ENCODE measurements at places on chromosomes 5 and 9.

GRCh38 chr9:29659014-29659413 lies 2085.7 kb upstream of the C9orf72 start:
- no peak overlapping the region for H3K4me3 ChIP-seq
- no peaks in the 10 kb centered on the region for H3K27me3 ChIP-seq
- DNase-seq: no peak
- no peak overlapping the region for H3K27ac ChIP-seq
- H3K36me3 ChIP-seq: no peaks in the 10 kb centered on the region
- H3K4me1 ChIP-seq: no peaks in the 10 kb centered on the region

- no peaks in the 10 kb centered on the region for H3K27me3 ChIP-seq
- no peaks in the 10 kb centered on the region for H3K36me3 ChIP-seq
- H3K27ac ChIP-seq: no peak overlapping the region
- H3K4me3 ChIP-seq: no peak overlapping the region
Observed at GRCh38 chr5:152107220-152107619, 182.6 kb upstream of the GLRA1 start.

GRCh38 chr5:177484902-177485549 lies 11.6 kb upstream of the DBN1 start:
- peaks cover 90% of the 10 kb centered on the region for H3K36me3 ChIP-seq
- H3K27me3 ChIP-seq: no peaks in the 10 kb centered on the region
- no peak overlapping the region for H3K27ac ChIP-seq

DNA sequence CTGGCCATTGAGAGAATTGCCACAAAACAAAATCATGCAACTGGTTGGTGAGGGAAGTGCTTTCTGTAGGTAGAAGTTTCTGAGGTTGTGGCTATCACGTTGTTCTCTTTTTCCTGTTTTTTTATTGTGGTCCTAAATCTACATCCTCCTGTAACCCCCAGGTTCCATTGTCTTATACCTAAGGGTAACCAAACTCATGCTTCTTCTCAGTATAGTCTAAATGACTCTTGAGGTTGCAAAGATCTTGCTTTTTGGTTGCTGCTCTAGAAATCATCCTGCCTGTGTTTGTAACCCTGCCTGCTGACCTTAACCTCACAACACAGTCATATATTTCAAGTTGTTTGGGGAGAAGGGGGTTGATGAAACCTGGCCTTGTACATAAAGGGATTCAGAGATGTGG lies 273.1 kb downstream of the CD180 start:
- no peaks in the 10 kb centered on the region for H3K27me3 ChIP-seq
- no peak overlapping the region for H3K27ac ChIP-seq
- no peak for DNase-seq
- H3K4me3 ChIP-seq: no peak overlapping the region
- H3K36me3 ChIP-seq: no peaks in the 10 kb centered on the region

GRCh38 chr9:124010303-124010664 lies 1.3 kb upstream of the LHX2 start:
- no peak for DNase-seq
- peaks cover 20% of the 10 kb centered on the region for H3K4me1 ChIP-seq
- no peak overlapping the region for H3K4me3 ChIP-seq
- H3K36me3 ChIP-seq: peaks cover 11% of the 10 kb centered on the region

GRCh38 chr5:120446901-120447300 lies 17.2 kb upstream of the PRR16 start:
- no peak for DNase-seq
- no peak overlapping the region for H3K27ac ChIP-seq
- no peaks in the 10 kb centered on the region for H3K36me3 ChIP-seq
- H3K27me3 ChIP-seq: no peaks in the 10 kb centered on the region
- no peaks in the 10 kb centered on the region for H3K4me1 ChIP-seq
- H3K4me3 ChIP-seq: no peak overlapping the region

DNA sequence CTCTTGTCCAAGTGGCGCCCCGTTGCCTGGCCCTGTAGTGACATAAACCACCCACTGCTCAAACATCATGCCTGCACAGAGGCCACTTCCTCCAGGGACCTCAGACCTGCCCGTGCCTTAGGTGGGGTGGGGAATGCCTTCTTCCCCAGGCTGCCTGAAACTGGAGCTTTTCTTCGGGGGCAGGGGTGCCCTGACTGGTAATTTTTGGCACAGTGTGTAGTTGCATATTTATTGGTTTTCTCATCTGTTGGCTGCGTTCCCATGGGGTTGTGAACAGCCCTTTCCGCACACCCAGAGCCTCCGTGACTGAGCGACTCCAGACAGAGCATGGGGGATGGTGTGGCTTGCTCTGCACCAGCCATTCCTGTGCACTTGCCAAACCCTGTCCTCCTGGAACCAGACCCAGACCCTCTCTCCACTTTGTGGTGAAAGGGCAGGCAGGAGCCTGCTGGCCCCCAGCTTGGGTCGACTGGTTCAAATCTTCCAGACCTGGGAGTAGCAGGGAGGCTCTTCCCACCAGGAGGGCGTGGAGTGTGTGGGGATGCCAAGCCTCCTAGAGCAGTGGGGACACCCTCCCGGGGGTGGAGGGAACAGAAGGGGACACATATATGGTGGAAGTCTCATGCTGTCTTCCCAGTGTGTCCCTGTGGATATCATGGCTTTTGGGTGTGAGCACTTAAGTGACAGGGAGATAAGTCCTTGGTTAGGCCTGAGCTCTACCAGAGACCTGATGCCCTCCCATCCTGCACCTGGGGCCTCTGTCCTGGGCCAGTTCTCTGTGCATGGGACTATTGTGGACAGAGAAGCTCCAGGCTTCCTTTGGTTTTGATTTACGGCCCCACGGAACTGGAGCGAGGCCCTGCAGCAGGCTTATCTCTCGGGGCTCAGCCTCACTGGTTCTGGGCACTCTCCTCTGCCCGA lies 39.6 kb downstream of the WNK2 start:
- no peaks in the 10 kb centered on the region for H3K27me3 ChIP-seq
- no peak overlapping the region for H3K4me3 ChIP-seq
- H3K27ac ChIP-seq: no peak overlapping the region
- DNase-seq: no peak

GRCh38 chr9:28688172-28688571 lies 1114.9 kb upstream of the C9orf72 start:
- H3K36me3 ChIP-seq: no peaks in the 10 kb centered on the region
- no peak for DNase-seq
- H3K4me1 ChIP-seq: peaks cover 4% of the 10 kb centered on the region
- H3K4me3 ChIP-seq: no peak overlapping the region
- no peak overlapping the region for H3K27ac ChIP-seq

DNA sequence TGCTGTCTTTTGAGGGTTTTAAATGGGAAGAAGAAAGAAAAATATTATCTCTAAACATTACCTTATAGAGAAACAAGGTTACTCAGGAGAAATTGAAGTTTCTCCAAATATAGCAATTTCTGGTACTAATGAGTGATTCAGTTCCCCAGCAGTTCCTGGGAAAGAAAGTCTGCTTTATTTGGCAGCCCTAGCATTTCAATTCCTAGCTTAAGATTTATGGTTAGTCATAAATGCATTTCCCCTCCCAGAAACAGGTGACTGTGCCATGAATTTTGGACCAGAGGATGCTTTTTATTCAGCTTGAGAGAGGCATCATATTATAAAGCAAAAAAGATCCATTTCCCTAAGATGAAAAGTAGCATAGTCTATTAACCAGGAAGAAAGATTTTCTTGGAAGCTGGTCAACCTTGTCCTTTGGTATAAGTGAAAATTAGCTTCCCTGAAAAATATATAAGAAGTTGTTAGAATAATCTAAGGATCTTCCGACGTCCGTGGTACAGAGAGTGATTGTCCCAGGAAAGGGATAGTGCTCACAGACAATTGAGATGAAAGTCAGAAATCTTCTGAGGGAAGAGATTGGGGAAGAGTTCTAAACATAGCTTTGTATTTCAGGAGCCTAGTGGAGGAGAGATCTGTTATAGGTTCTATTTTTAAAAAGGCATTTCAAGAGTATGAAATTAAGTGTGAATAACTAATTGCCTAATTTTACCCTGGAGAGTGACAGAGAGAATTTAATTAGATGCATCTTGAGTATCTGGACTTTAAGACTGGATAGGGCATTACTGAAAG lies 164.9 kb downstream of the ESM1 start:
- H3K27ac ChIP-seq: no peak overlapping the region
- H3K4me3 ChIP-seq: no peak overlapping the region
- H3K27me3 ChIP-seq: no peaks in the 10 kb centered on the region
- H3K36me3 ChIP-seq: no peaks in the 10 kb centered on the region
- H3K4me1 ChIP-seq: no peaks in the 10 kb centered on the region

DNA sequence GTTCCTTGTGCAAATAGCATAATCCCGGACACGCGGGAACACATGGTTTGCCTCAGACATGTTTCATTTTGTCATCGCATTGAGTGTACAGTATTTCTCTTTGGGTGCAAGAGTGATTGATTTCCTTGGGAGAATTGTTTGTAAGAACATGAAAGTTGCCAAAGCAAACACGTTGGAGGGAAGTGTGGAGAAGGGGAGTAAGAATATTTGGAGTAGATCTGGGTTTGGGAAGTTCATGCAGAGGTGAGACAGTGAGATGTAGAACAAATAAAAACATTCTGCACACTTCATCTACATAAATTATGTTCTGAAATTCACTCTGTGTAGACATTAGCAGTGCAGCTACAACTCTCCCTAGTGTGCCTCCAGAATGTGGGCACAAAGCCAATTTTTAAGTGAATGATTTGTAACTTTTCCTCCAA lies 24.0 kb downstream of the FOXD1 start:
- no peak overlapping the region for H3K4me3 ChIP-seq
- H3K27me3 ChIP-seq: peaks cover 68% of the 10 kb centered on the region
- no peaks in the 10 kb centered on the region for H3K36me3 ChIP-seq
- no peak overlapping the region for H3K27ac ChIP-seq
- no peak for DNase-seq

DNA sequence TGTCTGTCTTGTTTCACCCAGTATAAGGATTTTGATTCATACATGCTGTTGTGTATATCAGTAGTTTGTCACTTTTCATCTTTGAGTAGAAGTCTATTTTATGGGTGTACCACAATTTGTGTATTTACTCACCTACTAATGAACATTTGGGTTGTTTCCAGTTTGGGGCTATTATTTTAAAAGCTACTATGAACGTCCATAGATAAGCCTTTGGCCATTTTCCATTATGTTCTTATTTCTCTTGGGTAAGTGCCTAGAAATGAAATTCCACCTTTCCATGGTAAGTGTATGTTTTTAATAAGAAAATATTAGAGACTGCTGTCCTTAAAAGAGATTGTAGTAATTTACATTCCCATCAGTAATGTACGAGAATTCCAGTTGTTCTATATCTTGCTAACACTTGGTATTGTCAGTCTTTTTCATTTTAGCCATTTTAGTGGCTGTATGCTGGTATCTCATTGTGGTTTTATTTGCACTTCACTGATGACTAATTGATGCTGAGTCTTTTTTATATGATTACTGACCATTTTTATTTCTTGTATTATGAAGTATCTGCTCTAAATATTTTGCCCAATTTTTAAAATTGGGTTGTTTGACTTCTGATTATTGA lies 17.9 kb upstream of the PDE8B start:
- no peak overlapping the region for H3K4me3 ChIP-seq
- no peak for DNase-seq
- no peak overlapping the region for H3K27ac ChIP-seq
- no peaks in the 10 kb centered on the region for H3K27me3 ChIP-seq
- no peaks in the 10 kb centered on the region for H3K36me3 ChIP-seq

GRCh38 chr9:110278080-110278707 lies 21.9 kb upstream of the TXN start:
- no peak overlapping the region for H3K27ac ChIP-seq
- no peaks in the 10 kb centered on the region for H3K36me3 ChIP-seq
- no peaks in the 10 kb centered on the region for H3K27me3 ChIP-seq
- DNase-seq: no peak

- H3K36me3 ChIP-seq: no peaks in the 10 kb centered on the region
- no peak for DNase-seq
- no peak overlapping the region for H3K4me3 ChIP-seq
- no peaks in the 10 kb centered on the region for H3K4me1 ChIP-seq
Observed at GRCh38 chr5:93704996-93705395, 36.4 kb downstream of the POU5F2 start.

GRCh38 chr5:33958176-33958575 lies 22.0 kb downstream of the RXFP3 start:
- H3K36me3 ChIP-seq: no peaks in the 10 kb centered on the region
- H3K27me3 ChIP-seq: no peaks in the 10 kb centered on the region
- DNase-seq: no peak
- H3K4me3 ChIP-seq: no peak overlapping the region
- H3K4me1 ChIP-seq: no peaks in the 10 kb centered on the region

DNA sequence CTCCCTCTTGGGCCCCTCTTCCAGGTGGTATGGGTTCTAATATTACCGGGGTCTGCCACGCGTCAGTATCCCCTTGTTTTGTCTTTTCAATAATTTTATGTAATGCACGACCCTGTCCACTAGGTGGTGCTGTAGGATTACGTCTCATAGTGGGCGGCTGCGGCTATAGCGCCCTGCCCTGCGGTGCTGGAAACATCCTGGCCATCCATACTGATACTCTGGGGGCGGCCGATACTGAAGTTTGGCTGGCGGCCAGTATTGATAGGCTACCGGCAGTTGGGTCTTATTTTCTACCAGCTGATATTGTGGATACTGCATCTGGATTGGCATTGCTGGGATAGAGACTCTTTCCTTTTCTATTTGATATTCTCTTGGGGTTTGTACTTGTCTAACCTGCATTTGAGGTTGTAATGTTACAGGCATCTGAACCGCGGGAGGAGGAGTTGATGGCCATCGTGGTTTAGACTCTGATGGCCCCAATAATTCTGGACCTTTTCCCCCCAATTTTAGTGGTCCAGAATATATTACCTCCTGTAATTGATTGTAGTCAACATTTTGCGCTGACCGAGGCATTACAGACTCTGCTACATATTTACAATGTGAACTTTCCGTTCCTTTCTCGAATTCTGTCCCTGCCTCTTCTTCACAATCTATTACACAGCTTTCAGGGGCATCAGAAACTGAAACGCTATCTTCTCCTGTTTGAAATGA lies 3.3 kb upstream of the TMEM141 start:
- peaks cover 4% of the 10 kb centered on the region for H3K36me3 ChIP-seq
- H3K27me3 ChIP-seq: peaks cover 5% of the 10 kb centered on the region

- H3K27me3 ChIP-seq: no peaks in the 10 kb centered on the region
- no peaks in the 10 kb centered on the region for H3K36me3 ChIP-seq
- H3K27ac ChIP-seq: no peak overlapping the region
- no peak for DNase-seq
Observed at GRCh38 chr5:159409801-159410200, 79.5 kb upstream of the IL12B start.

DNA sequence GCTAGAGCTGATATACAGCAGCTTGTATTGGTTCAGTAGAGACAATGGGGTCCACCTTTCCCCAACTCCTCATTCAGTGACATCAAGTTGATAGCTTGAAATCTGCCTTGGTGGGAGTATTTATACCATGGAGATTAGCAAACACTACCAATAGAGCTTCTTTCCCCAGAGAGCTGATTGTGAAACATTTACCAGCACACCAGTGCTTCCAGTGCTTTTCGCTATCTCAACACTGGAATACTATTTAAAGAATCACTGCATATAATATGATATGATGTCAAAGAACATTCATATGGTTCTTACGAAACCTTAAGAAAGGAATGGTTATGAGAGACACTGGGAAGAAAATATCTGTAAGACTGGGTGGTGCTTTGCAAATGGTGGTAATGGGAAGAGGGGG lies 21.8 kb upstream of the RNF145 start:
- no peaks in the 10 kb centered on the region for H3K36me3 ChIP-seq
- DNase-seq: no peak
- no peak overlapping the region for H3K27ac ChIP-seq
- H3K4me1 ChIP-seq: no peaks in the 10 kb centered on the region
- H3K27me3 ChIP-seq: peaks cover 35% of the 10 kb centered on the region
- H3K4me3 ChIP-seq: no peak overlapping the region

- H3K4me1 ChIP-seq: no peaks in the 10 kb centered on the region
- no peak overlapping the region for H3K27ac ChIP-seq
- no peak overlapping the region for H3K4me3 ChIP-seq
- no peak for DNase-seq
- no peaks in the 10 kb centered on the region for H3K36me3 ChIP-seq
Observed at GRCh38 chr5:80507663-80508062, 19.8 kb downstream of the FAM151B start.

- H3K27ac ChIP-seq: no peak overlapping the region
- DNase-seq: no peak
- H3K4me1 ChIP-seq: no peaks in the 10 kb centered on the region
- no peaks in the 10 kb centered on the region for H3K27me3 ChIP-seq
Observed at GRCh38 chr5:59756373-59757035, 137.0 kb downstream of the PDE4D start.

Data from neuronal stem cell (in vitro differentiated cells).